ENCODE measurements at places on chromosomes 6 and 20. TPM values are rescaled to one million over a fixed set of nuclear protein-coding genes. Genes with fewer than 3 reads are reported as not detected.

The NMBR gene
- 0.07 TPM for polyA plus RNA-seq

The APCDD1L gene
- polyA plus RNA-seq, result 1.7 TPM

The STX11 gene
- polyA plus RNA-seq, result 0.90 TPM

The CST5 gene
- not detected for polyA plus RNA-seq

The ZNF311 gene
- polyA plus RNA-seq, result 0.74 TPM

The RAB44 gene
- 0.02 TPM for polyA plus RNA-seq

The HRH3 gene
- not detected for polyA plus RNA-seq

The SMPDL3A gene
- polyA plus RNA-seq, result 10.4 TPM

The FOXF2 gene
- polyA plus RNA-seq, result 23.4 TPM

The EBF4 gene
- polyA plus RNA-seq, result 1.9 TPM

The MAN1A1 gene
- polyA plus RNA-seq, result 3.1 TPM

The SIRPB1 gene
- 1.1 TPM for polyA plus RNA-seq

The KCNQ5 gene
- polyA plus RNA-seq, result 1.6 TPM

The OTOR gene
- not detected for polyA plus RNA-seq

The TTBK1 gene
- not detected for polyA plus RNA-seq

The SLC17A1 gene
- polyA plus RNA-seq, result not detected

The DYNLT2 gene
- 0.32 TPM for polyA plus RNA-seq

The ZFP57 gene
- polyA plus RNA-seq, result 0.32 TPM

The PBOV1 gene
- polyA plus RNA-seq, result not detected

The PTP4A1 gene
- polyA plus RNA-seq, result 15.7 TPM

Data from BJ (cell line).